ENCODE measurements at places on chromosomes 12 and 14.

- DNase-seq = peak; percentile 26
These were observed 29.0 kb downstream of the SLC2A3 start for GRCh38 chr12:7907009-7907408.

GRCh38 chr12:64124511-64125197 lies 97.4 kb downstream of the KICS2 start:
- no peak for DNase-seq

GRCh38 chr12:49144384-49144783 lies 13.2 kb upstream of the TUBA1B start:
- no peak for DNase-seq

DNA sequence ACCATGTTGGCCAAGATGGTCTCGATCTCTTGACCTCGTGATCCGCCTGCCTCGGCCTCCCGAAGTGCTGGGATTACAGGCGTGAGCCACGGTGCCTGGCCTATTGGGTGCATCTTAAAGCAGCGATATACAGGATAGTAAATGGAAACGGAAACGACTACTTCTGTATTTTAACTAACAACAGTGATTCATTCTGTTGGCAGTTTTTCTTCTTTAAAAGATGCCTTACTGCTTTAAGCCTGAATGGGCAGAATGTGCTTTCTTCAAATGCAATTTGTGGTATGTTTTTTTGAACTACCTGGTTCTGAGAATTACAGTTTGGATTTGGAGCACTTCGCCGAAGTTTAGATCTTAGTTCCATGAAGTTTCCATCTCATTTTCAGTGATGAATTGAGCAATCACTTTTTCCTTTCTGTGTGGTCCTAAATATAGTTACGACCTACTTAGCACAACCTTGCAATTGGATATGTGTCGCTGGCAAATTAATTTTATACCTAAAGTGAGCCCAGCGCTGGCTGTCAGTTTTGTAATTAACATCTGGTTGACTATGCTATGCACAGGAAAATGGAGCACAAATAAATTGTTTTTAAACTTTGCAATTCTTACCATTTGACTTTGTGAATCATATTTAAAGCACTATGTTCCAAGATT lies 53.6 kb upstream of the EIF5 start:
- no peak for DNase-seq

- DNase-seq = no peak
These were observed 11.7 kb downstream of the CSRNP2 start for GRCh38 chr12:51071663-51072062.

- no peak for DNase-seq
These were observed 1.3 kb downstream of the TEDC1 start for GRCh38 chr14:105492031-105492970.

DNA sequence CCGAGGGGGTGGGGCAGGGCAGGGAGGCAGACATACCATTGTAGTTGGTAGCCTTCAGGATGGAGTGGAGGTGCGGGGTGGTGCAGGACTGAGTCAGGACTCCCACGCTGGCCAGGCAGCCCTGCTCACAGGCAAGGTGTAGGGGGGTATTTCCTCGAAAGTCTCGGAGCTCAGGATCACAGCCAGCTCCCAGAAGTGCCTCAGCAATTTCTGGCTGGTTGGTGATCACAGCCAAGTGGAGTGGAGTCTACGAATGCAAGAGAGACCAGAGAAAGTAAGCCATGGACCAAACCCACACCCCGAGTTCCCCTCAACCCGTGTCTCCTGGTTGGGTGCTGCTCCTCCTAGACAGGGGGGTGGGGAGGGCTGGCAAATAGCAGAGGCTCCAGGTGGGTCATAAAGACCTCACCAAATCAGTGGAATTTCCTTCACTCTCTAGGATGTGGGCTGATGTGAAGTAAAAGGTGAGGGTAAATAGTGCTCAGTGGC lies 1.4 kb downstream of the NFKBIA start:
- DNase-seq = peak; percentile 59

DNA sequence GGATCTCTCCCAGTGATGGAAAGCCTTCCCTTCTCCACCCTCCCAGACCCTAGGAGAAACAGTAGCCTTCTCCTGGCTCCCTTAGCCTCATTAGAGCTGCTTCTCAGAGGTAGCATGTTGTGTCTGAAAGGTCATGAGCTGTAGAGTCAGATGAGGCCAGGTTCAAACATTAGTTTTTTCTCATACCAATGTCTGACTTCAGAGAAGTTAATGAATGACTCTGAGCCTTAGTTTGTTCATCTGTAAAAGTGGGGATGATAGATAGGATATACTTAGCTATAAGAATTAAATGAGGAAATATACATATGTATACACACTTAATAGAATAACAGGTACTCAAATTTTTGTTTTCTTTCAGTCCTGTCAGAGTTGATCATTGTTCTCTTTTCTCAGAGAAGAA lies 523 bp downstream of the SLC6A13 start:
- DNase-seq = no peak

DNA sequence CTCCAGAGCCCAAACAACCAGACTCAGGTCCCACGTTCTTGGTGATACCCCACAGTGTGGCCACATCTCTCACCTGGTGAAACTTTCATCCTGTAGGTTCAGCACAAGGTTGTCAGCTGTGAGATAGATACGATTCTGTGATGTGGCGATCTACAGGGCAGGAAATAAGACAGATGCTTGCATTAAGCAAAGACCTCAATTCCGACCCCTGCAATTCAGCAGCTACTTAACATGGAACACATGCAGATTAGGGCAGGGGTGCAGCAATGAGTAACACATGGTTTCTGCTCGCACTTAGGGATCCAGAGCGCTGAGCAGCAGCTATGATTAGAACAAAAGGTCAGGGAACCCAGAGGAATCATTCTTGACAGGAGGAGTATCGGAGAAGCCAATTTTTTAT lies 4.1 kb downstream of the PHB2 start:
- no peak for DNase-seq

- DNase-seq = no peak
These were observed 1.7 kb downstream of the LEMD3 start for GRCh38 chr12:65171073-65171472.

- DNase-seq = peak; percentile 25
These were observed 48.6 kb downstream of the PCNX1 start for GRCh38 chr14:70955543-70956480.

GRCh38 chr14:34668111-34668510 lies 38.2 kb upstream of the SNX6 start:
- DNase-seq = no peak

GRCh38 chr12:31876568-31877424 lies 82.4 kb upstream of the RESF1 start:
- DNase-seq = no peak

DNA sequence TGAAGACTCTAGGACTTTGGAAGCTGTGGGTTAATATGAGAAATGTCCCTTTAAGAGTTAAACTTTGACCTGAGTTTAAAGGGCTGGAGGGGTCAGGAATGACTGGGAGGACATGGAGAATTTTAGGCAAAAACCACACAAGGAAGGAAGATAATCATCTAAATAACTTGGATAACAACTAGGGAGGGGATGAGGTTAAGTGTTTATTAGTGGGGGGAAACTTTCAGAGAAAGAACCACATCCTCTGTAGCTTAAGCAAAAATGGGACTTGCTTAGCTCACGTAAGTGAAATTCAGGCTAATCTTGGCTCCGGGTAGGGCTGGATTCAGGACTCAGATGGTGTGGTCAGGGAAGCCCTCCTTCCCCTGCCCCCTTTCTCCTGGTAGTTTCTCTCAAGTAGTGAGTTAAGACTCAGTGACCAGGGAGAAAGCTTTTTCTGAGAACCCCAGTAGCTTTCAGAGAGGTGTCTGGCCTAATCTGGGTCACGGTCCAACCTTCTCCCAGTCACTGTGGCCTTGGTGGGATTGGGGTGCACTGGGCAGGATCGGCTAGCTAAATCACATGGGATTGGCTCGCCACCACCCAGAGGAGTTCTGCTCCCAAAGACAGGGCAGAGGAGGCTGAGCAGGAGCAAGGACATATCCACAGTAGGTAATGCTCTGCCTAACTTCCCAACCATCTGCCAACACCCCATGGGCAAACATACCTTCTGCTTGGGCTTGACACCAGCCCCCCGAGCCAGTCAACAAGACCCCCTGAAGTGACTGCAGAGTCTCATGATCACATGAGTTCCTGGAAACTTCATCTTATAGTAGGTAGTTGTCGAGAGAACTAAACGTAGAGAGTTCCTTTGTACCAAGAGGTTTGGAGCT lies 52.8 kb downstream of the ARF6 start:
- no peak for DNase-seq

DNA sequence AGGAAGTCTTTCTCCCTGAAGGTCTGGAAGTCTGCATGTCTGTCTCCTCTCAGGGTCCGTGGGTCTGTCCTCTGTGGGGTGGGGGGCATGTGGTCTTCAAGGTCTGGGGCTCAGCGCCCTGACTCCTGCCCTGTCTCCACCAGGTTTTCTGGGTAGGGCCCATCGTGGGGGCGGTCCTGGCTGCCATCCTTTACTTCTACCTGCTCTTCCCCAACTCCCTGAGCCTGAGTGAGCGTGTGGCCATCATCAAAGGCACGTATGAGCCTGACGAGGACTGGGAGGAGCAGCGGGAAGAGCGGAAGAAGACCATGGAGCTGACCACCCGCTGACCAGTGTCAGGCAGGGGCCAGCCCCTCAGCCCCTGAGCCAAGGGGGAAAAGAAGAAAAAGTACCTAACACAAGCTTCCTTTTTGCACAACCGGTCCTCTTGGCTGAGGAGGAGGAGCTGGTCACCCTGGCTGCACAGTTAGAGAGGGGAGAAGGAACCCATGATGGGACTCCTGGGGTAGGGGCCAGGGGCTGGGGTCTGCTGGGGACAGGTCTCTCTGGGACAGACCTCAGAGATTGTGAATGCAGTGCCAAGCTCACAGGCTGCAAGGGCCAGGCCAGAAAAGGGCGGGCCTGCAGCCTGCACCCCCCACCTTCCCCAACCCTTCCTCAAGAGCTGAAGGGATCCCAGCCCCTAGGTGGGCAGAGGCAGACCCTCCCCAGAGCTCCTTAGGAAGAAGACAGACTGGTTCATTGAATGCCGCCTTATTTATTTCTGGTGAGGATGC lies 3.4 kb downstream of the AQP5 start:
- DNase-seq = no peak

GRCh38 chr14:48874711-48875110 lies 711.5 kb downstream of the RPS29 start:
- no peak for DNase-seq

DNA sequence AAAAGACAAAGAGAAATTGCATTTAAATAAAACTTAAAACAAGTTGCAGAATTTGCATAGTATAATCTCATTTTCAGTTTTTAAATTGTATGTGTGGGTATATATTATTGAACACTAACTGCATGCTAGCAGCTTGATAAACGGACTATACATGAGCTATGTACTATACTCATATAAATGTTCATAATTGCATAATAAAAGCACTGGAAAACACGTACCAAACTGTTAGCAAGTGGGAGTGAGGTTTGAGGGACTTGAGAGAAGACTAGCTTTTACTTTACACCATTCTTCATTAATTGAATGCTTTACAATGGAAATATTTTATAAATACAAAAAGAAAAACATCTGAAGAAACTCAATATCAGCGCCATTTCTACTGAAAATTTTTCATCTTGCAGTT lies 32.2 kb upstream of the MDM1 start:
- no peak for DNase-seq

DNA sequence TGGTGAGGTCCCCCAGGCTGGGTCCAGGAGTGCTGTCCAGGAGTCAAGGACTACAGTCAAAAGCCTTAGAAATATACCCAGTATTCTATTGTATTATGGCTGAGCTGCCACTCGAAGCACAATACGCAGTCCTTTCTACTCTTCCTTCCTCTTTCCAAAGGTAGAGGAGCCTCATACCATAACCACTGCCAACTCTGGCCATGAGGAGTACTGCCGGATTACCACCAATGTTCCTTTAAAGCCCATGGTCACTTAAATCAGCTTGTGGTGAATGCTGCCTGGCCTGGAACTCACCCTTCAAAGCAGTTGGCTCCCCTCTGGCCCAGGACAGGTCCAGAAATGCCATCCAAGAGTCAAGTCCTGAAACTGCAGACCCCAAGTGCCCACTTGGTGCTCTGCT lies 425.4 kb downstream of the SLC16A7 start:
- no peak for DNase-seq

DNA sequence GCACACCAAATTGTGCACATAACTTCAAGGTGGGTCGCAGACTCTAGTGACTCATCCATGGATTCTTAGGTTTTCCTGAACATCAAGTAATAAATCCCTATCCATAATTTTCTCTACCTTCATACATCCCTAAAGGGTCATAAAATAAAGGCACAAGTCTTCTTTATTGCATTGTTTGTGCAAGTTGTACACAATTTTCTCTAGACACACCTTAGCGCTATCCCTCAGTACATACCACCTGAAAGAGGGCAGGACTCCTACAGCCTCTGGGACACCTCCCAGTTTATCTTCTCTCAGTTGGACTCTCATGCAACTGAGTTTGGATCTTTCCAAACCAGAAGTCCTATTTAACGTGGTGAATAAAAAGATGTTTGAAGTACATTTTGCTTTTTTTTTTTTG lies 168.5 kb upstream of the BMP4 start:
- no peak for DNase-seq

GRCh38 chr12:94244165-94245133 lies 96.1 kb downstream of the PLXNC1 start:
- peak; percentile 58 for DNase-seq

DNA sequence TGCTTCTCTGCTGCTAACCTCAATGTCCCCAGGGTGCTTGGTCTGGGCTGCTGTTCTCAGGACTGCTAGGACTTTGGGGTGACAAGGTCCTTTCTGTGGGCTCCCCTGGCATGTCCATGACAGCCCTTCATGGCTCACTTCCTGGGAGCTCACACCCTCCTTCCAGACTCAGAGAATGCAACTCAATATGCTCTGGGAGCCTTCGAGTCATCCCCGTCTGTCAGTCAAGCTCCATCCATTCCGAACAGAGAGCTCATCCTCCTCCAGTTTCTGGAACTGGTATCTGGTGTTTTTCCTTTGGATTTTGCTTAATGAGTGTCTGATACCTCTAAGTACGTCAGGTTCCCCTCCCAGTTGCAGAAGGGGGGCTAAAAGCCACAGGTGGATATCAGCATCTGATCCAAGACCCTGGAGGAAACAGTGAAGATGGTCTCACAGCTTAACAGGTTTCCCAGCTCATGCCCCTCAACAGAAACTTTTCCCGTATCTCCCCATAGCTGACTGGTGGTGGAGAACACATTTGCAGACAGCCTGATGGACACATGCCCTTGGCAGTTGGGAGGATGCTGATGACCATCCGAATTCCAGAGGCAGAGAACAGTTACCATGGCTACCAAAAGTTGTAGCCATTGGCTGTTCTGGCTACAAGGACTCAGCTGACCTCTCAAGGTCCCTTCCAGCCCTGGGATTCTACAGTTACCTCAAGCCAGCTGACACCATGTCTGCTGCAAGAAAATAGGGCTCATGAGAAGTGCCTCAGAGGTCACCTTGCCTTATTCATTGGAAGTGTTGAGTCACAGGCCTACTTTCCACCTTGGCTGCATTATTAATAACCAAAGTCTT lies 9.5 kb upstream of the RAB35 start:
- DNase-seq = peak; percentile 37

DNA sequence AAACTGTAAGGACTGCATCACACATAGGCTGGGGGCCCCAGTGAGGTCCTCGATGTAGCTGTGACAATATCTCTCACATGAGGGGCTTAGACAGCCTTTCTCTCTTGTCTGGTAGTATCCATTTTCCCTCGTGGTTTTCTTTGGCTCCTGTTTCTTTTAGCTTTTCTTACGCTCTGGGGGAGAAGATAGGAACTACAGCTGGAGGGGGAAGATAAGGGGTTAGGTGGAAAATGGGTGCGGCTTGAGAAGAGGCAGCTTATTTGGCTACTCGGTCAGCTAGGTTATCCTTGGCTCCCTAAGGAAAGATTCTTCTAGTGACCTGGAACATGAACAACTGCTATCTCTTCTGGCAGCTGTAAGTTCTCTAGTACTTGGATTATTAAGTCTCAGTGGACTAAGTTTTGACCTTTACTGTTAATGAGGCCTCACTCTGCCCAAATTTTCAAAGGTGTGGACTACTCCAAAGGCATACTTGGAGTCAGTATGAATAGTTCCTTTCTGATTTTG lies 28.7 kb upstream of the CPNE8 start:
- DNase-seq = no peak

Data from stimulated activated CD4-positive, alpha-beta T cell treated with anti-CD3 and anti-CD28 coated beads, Interleukin-1b, Interleukin-23, amount 100 ng/mL, for 48 hours (primary cell).